ENCODE measurements at places on chromosomes 3 and 15.

DNA sequence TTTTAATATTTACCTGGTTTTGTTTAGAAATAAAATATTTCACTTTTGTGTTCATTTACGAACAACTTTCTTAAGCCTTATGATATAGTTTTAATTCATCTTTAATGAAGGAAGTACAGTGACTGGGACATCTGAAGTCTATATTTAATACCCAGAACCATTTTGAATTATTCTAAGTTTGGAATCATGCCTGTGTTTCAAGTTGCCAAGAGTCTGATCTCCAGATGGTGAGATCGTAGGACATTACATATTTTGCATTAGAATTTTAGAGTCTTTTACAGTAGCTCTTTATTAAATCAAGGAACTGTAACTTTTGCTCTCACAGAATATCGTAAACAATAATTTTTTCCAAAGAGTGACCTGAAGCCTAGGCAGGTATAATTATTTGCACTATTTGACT, 420.7 kb downstream of the SI start:
- no peak for DNase-seq

- DNase-seq: no peak
Measured at GRCh38 chr3:40291471-40291870, 18.0 kb upstream of the EIF1B start.

GRCh38 chr15:41281236-41281635, 50.2 kb downstream of the CHP1 start:
- no peak for DNase-seq

GRCh38 chr15:63968700-63969099, 77.6 kb downstream of the DAPK2 start:
- no peak for DNase-seq

DNA sequence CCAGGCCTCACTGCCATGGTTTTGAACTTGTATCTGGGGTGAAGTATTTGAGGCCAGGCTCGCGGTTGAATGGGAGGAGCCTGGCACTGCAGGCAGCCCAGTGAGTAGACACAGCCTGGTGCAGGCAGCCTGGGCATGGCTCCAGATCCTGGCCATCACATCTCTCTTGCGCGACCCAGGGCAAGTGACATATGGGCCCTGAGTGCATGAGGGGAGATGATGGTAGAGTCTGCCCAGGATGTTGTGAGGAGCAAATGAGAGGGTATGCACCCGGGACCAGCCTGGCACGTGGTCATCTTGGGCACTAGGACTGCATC, 103.5 kb downstream of the TBC1D2B start:
- no peak for DNase-seq

GRCh38 chr15:78208887-78209645, 25.3 kb downstream of the ACSBG1 start:
- no peak for DNase-seq

DNA sequence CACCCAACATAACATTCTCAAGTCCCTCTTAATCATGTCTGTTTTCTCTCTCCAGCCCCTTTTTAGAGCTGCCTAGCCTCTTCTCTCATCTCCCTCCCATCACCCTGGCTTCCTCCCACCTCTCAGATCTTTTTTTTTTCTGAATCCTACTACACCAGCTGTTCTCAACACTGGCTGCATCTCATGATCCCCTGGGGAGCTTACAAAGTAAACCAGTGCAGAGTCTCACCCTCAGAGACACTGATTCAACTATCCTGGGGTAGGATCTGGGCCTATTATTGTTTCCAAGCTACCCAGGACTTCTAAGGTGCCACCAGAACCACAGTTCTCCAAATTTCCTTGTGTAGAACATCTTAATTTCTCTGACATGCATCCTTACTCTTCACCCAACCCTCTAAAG, 50.3 kb upstream of the ACAN start:
- DNase-seq: no peak

DNA sequence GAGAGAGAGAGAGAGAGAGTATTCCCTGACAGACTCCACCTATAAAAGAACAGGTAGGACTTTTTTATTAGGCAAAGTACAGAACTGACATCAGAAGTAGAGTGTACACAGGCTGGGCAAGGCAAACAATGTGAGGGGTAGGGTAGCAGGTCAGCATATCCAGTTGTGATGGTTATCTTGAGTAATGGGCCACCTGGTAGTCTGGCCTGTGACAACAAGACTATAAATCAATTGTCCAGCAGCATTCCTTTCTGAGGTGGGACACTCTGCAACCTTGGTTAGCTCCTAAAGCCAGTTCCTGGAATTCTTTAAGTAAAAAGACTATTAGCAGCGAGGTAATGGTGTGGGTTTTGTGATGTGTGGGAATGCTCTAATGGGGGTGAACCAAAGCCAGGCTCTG, 14.9 kb upstream of the TMCC1 start:
- no peak for DNase-seq

- no peak for DNase-seq
Measured at GRCh38 chr3:35383719-35384555, 255.4 kb upstream of the ARPP21 start.

DNA sequence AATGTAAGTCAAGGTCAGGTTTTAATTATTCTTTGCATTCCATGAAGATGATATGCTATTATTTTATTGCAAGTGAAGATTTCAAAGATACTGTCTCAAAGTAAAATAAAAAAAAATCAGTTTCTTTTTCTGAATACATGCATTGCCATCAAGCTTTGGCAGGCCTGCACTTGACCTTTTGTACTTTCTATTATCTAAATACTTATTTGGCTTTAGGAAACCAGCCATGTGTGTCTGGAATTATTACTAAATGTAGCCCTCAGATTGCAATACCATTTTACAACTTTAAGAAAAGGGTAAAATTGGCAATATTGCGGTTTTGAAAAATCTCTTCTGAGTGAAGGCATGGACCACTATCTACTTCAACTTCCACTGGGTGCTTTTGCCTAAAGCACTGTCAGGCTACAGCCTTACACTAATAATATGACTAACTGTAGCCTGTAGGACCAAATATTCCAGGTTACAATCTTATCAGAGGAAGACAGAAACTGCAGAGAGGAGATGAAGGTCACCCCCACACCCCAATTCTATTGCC, 349.4 kb upstream of the DCBLD2 start:
- no peak for DNase-seq

DNA sequence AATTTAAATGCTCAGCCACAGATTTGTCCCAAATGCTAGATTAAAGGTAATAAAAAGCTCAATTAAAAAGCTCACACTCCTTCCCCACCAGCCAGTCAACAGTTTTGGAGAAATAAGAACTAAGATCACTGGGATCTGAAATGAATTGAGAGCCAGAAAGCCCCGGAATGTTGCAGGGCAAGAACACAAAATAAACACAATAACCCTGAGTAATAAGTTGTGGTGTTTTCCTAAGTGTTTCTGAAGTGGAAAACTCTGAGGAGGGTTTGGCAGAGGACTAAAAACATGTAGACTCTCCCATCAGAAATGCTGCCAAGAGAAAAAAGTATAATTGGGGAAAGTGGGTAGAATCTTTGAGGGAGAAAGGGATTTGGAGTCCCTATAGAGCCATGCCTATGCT, 127.8 kb downstream of the ABI3BP start:
- no peak for DNase-seq

GRCh38 chr3:111859974-111860859, 1.2 kb downstream of the PHLDB2 start:
- peak; percentile 26 for DNase-seq

DNA sequence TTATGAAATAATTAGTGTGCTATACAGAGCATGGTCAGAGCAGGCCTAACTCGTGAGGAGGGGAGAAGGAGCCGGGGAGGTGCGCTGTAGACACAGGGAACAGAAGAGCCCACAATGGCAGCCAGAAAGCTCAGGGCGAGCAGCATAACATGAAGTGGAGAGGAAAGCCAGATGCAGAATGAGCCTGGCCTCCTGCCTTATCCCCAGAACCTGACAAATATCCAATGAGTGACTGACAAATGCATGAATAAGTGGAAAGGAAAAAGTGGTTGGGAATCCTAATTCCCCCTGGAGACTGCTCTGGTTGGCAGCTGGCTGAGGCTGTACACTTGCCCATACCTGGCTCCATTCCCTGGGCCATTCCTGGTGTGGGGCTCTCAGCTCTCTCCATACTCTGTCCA, 9.2 kb upstream of the MST1R start:
- DNase-seq: no peak

GRCh38 chr3:38648659-38649499, 608 bp downstream of the SCN5A start:
- no peak for DNase-seq

DNA sequence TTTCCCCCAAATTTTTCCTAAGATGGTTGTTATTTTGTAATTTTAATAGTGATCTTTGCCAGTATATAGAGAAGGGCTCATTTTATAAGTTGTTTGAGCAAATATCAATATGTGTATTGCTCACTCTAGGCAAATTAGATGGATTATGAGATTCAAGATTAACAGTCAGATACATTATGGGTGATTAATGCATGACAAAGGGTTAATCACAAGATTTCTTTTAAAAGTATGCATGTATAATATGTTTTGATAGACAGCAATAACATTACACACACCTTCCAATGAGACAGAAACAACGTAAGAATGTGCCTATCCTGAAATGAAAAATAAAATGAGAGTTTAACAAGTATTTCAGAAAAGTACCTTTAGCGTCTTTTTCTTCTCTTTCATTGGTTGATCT, 547.6 kb upstream of the AGTR1 start:
- DNase-seq: no peak

- peak; percentile 60 for DNase-seq
Measured at GRCh38 chr3:4983739-4984510, 4.7 kb downstream of the BHLHE40 start.

DNA sequence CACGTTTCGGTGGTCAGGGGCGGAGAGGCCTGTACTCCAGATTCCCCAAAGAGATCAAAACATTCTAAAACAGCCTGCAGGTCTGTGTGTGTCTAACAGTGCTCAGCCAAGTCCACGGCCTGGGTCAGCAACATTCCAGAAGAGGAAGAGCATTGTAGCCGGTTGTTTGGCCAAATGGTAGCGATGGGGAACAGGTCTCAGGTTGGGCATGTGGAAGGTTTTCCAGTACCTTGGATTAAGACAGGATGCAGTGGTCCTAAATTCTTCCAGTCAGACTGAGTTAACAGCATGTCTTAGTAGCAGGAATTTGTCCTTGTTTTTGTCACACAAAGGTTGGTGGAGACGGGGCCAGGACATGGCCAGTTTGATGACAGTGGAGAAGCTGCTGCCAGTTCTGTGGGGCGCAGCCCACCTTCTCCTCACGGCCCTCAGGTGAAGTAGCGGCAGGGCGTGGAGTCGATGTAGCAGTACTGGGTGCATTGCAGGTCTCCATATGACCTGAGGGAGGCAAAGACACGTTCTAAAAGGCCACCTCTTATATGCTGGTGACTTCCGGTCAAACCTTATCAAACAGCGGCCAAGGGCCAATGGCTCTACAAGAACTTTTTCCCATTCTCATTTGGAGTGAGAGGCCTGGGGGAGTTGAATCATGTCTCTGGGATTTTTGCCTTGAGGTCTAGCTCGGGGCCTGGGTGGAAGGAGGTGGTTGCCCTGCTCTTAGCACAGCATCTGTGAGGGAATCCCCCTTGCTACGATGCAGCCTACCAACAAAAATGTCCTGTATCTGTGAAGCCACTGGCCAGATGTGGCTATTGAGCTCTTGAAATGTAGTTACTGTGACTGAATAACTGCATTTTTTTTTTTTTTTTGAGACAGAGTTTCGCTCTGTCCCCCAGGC, 24.1 kb downstream of the EAF1 start:
- DNase-seq: no peak

DNA sequence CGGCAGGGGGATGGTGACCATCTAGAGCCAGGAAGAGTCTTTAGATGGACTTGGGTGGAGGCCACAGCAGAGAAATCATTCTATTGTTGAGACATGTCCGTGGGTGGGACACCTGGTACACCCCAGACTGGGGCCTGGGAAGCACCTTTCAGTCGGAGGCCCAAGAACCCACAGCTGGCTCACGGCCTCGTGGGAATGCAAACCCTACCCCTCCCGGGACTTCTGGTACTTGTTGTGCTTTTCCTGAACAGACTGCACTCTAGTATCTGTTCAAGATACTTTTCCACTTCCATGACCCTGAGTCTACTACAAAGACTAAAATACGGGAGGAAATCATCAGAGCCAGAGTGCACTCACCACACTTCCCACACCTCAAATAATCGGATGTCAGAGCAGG, 60.7 kb downstream of the BDH1 start:
- no peak for DNase-seq

DNA sequence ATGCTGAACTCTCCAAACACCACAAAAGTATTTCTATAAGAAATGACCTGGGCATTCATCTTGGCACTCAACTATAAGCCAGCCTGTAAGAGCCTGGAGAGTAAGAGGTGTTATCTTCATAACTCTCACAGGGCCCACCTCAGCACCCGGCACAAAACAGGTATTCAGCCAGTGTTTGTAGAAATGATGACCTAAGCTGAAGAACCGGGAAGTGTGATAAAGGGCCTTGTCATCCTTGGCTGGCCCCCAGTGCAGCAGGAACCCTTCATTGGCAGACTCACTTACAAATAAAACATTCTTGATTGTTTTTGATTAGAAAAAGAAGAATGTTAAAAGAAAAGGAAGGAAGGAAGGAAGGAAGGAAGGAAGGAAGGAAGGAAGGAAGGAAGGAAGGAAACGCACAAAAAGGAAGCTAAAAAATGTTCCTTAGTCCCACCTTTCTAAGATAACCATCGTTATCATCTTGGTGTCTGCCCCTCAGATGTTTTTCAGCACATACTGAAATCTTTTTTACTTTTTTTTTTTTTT, 52.1 kb downstream of the DAPK2 start:
- DNase-seq: no peak

DNA sequence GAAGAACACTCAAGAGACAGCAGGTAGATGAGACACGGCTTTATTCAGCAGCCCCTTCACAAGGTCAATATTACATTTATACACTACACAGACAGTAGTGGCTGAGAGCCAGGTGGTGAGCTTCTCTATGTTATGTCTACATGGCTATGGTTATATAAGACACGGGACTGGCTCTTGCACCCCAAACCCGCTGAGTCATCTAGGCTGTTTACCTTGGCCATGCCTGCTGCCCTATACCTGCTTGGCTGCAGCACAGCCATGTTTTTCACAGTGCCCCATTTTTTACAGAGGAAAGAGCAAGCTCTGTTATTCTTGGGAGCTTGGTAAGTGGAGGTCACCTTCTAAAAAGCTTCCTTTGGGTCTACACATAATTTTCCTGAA, 231.6 kb downstream of the IGSF11 start:
- no peak for DNase-seq

GRCh38 chr3:184746131-184747120, 34.6 kb upstream of the MAGEF1 start:
- no peak for DNase-seq

- DNase-seq: no peak
Measured at GRCh38 chr3:49493901-49494300, 23.8 kb downstream of the DAG1 start.

GRCh38 chr3:64122476-64122875, 99.2 kb upstream of the PSMD6 start:
- DNase-seq: no peak

- DNase-seq: no peak
Measured at GRCh38 chr3:159266779-159267178, 464.9 kb downstream of the MFSD1 start.

Measured in stimulated activated CD8-positive, alpha-beta memory T cell treated with anti-CD3 and anti-CD28 coated beads, Interleukin-7, amount 100 ng/mL, for 1 hour (primary cell).